ENCODE measurements at places on chromosomes 12 and 14.

- no peak for DNase-seq
Observed at GRCh38 chr12:88947486-88948043, 367.3 kb upstream of the KITLG start.

DNA sequence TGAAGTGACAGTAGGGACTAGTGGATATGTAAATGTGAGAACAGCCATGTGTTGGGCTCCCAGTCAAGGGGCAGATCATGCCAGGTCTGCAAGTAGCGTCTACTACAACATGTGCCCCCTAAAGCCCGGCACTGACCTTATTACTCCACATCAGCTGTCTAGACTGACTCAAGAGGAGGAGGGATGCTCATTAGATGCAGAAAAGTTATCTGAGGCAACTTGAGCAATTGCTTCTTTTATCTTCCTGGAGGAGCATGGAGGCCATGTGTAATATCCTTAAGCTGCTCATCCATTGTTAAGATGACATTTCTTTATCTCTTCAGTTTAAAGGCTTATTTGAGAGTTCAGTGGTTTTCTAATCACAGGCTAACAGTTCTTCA lies 404.7 kb upstream of the FLRT2 start:
- no peak for DNase-seq

GRCh38 chr12:114697741-114698565 lies 14.0 kb upstream of the TBX3 start:
- DNase-seq = no peak

DNA sequence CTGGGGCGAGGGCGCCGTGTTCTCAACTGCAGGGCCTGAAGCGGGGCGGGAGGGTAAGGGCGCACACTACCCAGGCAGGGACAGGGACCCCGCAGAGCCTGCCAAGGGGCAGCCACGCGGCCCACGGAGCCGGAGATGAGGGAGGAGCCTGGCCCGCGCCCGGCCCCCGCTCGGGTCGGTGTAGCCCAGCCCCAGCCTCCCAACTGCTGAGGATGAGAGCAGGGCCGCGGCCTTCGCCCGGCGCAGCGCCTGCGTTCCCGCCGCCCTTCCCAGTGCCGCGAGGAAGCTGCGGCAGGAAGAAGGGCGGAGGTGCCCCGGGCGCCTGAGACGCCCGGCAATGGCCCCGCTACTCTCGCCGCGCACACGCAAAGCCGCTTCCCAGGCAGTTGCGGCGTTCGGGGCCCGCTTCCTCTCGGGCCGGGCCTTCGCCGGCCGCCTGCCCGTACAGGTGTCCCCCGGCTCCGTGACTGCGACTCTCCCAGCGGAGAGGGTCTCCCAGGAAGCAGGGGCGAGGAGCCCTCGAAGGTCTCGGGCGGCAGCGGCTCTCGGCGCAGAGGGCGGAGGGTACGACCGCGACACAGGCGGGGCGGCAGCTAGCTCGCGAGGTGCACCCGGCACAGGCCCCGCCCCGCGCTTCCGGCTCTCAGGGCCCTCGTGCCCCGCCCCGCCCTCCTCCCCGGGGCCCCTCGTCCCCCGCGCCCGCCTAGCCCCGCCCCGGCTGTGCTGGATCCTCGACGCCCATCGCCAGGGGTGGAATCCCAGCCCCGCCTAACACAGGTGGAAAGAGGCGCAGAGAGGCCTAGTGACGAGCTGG lies 24.8 kb upstream of the YY1 start:
- no peak for DNase-seq

- no peak for DNase-seq
Observed at GRCh38 chr14:94946244-94946643, 176.3 kb upstream of the GSC start.

DNA sequence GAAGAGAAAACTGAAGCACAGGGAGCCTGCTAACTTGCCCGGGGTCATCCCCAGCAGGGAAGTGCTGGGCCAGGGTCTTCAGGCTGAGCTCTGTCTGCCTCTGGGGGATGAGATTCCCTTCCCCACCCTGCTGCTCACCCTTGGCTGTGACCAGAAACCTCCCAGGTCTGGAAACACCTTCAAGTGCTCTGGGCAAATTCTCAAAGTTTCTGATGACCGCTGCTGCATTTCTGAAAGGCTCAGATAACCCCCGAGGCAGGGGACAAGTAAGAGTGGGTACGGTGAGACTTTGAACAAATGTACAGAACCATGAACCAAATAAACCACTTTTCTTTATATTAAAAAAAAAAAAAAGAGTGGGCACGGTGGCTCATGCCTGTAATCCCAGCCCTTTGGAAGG lies 41.3 kb downstream of the LTBP2 start:
- no peak for DNase-seq

- DNase-seq = no peak
Observed at GRCh38 chr14:53528185-53528671, 375.1 kb upstream of the DDHD1 start.

DNA sequence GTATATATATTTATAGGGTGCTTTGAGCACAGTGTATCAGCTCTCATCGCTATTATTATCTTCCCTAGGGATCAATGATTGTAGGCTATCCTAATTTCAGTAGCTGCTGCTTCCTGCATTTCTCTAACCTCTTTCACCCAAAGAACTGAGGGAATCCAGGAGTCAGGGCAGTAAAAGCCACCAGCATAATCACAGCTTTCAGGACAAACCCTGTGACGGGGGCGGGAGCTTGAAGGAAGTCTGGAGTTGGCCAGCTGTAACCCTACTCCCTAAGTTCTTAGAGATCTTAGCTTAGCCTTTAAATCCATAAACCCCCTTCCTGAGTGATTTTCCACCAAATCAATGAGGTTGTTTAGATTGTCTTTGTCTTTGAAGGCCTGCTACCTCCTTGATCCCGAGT lies 33.7 kb downstream of the FLVCR2 start:
- DNase-seq = no peak

GRCh38 chr14:64800000-64800399 lies 79.7 kb downstream of the SPTB start:
- no peak for DNase-seq

DNA sequence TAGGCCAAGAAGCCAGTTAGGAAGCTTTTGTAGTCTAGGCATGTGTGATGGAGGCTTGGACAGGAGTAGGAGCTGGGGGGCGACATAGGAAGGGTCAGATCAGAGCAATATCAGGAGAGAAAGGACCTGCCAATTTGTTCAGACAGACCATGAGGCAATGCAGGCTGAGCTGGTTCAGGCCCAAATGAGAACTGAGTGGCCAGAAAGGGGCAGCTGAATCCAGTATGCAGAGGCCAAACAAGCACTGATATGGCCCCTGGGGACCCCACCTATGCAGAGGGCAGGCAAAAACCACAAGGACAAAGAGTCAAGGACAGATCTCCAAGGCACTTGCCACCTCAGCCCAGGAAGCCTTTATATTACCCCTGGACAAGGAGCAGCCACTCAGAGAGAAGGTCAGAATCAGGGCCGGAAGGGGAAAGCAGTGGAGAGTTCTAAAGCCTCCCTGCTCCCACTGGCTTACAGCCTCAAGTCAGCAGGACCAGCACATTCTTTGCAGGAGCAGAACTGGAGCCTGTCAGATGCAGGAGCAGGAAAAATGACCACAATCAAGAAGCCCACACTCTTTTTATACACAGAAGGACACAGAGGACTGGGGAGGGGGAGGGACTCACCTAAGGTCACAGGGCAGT lies 37.2 kb downstream of the CLMN start:
- DNase-seq = no peak

DNA sequence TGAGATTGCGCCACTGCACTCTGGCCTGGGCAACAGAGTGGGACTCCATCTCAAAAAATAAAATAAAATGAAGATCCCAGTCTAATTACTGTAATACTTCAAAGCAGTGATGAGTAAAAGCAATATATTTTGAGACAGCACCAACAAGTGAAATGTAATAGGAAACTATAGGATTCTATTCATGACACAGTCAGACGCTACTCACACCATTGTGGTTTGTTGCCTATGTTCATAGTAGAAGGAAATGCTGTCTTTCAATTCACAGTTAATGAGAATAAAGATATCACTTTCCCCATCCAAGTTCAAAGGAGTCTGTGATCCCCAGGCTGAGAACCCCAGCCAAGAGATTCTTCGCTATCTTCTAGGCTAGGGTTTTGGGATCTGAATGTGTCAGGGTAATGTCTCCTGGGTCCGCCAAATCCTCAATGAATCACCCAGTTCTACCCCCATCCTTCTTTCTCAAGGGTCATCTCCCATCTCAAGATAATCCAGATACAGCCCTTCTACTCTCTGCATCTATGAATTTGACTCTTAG lies 16.6 kb upstream of the DTX1 start:
- DNase-seq = no peak

DNA sequence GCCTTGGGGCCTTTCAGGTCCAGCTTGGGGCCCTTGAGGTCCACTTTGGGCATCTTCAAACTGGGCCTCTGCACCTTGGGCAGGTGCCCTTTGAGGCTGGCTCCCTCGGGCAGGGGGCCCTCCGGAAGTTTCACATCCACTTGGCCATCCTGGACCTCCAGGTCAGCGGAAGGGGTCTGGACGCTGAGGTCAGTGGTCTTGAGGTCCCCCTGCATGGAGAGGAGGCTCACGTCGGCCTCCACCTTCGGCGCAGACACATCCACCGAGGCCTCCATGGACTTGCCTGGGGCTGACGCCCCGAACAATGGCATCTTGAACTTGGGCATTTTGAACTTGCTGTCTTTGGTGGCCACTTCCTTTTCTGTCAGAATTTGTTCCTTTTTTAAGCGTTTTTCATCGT lies 25.1 kb downstream of the AHNAK2 start:
- DNase-seq = no peak

DNA sequence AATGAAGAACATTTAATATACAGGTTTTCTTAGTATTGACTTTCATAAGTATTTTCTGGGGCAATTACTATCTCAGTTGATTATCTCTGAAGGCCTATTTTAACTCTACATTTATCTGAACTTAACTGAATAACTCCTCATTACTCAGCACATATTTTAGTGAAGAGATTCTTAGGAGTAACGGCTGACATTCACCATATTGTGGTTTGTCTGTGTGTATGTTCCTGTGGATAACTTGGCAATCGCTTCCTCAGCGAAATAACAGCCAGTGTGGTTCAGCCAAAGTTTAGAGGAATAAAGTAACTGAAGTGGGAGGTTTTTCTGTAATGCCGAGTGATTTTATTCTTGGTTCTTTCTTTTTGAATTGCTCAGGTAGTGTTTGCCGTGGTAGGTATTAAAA lies 168.0 kb downstream of the RAD51B start:
- DNase-seq = peak; percentile 59

GRCh38 chr12:75658286-75658685 lies 146.9 kb upstream of the KRR1 start:
- no peak for DNase-seq

DNA sequence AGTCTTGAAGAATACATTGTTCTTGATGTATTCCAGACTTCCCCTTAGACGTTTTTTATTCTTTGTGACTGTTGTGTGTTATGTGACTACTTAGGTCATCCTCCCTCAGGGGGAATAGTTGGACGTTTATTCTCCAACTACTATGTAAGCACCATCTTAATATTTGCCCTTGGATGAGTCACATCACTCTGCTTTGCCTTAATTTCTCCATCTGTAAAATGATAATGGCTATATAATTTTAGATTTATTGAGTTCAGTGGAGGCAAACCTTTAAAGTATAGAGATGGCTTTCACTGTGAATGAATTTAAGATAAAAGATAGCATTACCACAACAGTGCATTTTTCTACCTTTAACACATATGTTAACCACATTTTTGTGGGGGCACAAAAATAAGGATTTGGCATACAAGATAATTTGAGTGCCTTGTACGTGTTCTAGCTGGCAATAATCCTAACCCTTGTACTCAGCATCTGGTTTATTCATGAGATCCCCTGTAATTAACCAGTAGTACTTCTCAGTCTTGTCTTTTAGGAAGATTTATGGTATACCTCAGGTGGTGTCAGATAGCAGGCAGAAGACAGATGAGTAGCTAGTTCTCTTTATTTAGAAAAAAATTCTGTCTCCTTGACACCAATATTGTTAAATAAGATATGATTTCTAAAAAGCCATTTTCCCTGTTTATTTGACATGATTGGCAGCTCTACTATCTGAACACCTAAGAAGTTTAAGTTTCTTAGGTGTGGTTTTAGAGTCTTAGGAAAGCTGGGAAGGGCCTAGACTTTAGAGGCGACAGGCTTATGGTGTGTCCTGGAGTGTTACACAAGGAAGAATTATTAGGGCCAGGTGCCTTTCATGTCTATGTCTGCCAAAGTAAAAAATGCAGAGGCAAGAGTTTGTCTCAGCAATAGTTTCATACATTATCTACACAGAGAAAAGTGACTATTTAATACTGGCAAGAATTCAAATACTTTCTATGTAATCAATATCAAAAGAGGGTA lies 152.3 kb downstream of the RAD51B start:
- peak; percentile 44 for DNase-seq

DNA sequence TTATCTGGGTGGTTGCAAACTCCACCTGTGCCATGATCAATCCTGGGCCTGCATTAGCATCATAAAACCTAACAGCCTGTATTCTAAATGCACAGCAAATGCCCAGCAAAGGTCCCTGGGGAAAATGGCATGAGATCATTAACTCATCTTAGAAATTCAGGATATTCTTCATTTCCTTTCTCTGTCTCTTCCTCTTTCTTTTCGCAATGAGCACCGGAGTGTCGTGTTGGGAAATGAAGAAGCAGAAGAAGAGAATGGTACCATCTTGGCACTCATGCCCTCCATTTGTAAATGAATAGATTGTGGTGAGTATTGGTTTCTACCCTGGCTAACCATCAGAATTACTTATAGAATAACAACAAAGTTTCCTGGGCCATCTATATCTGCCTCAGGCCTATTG lies 193.6 kb downstream of the GALC start:
- DNase-seq = no peak

- DNase-seq = no peak
Observed at GRCh38 chr12:20508359-20508758, 140.0 kb downstream of the PDE3A start.

DNA sequence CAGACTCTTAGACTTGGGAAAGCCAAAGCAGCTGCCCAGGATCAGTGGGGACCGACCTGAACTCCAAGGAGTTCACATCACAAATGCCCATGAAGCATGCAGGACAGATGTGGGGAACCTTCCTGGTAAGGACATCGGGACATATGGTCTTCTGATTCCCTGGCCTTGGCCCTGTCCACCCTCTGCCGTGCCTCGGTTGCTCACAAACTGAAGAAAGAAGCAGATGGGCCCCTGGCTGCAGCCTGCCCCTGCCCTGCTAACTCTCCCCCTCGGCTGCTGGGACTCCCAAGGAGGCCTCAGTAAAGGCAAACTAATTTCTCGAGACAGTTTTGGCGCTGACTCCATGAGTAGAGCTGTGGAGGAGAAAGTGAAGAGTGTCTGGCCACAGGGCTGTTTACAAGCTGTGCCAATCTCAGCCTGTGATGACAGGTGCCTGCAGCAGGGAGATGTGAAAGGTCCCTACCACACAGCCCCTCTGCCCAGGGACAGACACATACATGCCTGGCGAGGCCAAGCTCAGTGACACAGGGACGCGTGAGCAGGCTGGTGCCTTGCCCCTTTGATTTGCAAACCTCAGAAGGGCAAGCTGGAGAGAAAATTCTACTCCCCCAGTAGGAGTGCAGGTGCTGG lies 48.6 kb downstream of the ISCA2 start:
- no peak for DNase-seq
